ENCODE measurements at places on chromosomes 1 and 21.

- no peak for DNase-seq
These were observed 102.3 kb downstream of the OMA1 start for GRCh38 chr1:58443986-58444868.

- peak; percentile 42 for DNase-seq
These were observed 693 bp downstream of the RAB4A start for GRCh38 chr1:229271448-229272159.

- peak; percentile 57 for DNase-seq
These were observed 53.4 kb upstream of the EDN2 start for GRCh38 chr1:41537788-41538351.

- no peak for DNase-seq
These were observed 595 bp downstream of the CRYBG2 start for GRCh38 chr1:26353210-26353859.

- DNase-seq = no peak
These were observed 154.4 kb upstream of the KLHDC7A start for GRCh38 chr1:18326211-18326897.

DNA sequence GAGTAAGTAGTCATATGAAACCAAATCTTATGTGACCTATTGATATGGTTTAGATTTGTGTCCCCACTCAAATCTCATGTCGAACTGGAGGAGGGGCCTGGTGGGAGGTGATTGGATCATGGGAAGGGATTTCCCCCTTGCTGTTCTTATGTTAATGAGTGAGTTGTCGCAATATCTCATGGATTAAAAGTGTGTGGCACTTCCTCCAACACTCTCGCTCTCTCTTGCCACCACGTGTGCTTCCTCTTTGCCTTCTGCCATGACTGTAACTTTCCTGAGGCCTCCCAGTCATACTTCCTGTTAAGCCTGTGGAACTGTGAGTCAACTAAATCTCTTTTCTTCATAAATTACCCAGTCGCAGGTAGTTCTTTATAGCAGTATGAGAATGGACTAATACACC is 241.2 kb downstream of the RGS7 start:
- no peak for DNase-seq

DNA sequence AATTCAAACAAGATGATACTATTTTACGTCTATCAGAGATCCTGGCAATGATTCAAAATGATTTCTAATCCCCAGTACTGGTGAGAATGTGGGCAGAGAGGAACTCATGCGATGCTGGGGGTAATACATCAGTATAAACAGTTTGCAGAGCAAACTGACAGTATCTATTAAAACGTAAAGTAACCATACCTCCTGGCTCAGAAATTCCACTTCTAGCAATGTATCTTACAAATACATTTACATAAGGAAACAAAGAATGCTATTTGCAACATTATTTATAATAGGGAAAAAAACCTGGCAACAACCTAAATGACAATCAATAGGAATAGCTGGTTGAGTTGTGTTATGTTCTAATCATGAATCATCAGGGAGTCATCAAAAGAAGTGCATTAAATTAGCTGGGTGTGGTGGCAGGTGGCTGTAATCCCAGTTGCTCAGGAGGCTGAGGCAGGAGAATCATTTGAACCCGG is 15.9 kb downstream of the RCAN1 start:
- no peak for DNase-seq

DNA sequence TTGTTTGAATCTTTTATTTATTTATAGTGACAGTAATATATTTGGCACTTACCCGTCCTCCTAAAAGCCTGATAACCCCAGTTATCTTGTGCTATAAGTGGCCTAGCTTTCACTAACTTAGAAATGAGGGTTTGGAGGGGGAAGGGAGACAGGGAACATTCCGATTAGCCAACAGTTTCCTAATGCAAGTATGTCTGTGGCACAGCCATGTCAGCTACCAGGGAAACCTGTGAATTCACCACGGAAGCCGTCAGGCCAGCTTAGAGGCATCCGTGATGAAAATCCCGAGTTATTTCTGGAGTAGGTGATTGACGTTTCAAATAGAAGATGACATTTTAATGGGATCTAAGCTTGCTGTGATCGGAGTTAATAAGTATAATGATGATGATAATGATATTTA is 39.4 kb upstream of the BCL10 start:
- DNase-seq = no peak

DNA sequence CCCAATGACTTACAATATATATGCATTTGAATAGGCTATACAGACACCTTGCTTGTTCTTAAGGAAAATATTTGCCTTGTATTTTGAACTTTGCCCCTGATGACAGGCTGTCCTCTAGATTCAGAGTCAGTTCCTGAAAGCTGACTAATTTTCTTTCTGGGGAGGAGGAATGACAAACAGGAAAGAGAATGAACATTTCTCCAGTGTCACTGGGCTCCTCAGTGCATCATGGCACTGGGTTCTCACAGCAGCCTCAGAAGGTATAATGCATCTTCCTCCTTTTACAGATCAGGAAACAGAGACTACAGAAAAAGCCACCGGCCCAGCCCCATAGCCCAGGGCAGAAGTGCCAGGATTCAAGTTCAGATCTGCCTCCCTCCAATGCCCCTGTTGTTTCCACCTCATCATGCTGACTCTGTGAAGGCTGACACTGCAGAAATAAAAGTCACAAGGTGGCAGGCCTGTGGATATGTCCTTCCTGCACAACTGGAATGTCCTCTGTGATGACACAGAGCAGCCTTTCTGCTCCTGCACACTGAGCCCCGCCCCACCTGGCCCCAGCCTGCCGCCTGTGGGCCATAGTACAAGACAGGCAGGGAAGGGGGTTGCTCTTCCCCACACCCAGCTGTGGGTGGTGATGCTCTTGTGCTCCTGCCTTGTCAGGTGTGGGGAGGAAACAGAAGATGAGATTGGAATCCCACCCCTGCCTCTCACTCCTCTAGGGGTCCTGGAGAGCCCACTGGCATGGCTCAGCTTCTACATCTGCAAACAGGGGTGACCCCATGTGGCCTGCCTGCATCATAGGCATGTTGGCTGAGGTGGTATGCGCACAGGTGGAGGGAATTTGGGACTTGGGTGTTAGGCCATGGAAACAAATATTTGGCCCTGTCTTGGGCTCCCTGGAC is 6.4 kb downstream of the TTC22 start:
- peak; percentile 49 for DNase-seq

- no peak for DNase-seq
These were observed 36.8 kb downstream of the DHRS3 start for GRCh38 chr1:12581179-12581578.

- no peak for DNase-seq
These were observed 24.1 kb upstream of the GBP2 start for GRCh38 chr1:89149976-89150375.

GRCh38 chr1:219885680-219886079 is 42.7 kb downstream of the SLC30A10 start:
- DNase-seq = no peak

DNA sequence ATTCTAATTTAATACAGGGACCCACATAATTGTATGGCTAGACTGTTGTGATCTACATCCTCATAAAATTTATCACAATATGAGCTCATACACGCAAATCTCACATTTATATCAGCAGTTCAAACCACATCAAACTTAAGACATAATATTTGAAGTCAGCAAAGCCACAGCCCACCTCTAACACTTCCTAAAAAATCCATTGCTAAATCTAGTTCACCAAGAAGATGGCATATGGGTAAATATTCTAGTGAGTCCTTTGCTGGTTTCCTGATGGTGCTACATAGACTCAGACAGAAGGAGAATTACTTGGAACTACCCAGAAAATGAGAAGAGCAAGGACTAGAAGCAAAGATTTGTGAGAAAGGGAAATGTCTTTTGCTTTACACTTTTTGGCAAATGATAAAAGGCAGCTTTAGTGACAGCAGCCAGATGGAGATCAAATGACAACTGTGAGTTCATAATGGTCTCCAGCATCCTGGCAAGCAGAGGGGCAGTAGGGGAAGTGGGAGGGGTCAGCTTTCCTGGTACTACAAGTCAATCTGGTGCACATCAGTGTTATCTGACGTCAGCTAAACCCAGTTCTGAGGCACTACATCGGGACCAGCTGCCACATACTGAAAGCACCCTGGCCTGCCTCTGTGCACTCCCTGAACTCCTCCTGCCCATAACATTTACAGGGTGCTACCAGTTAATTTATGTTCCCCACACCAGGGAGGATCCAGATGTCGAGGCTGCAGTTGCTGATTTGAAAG is 10.6 kb upstream of the GADD45A start:
- no peak for DNase-seq

DNA sequence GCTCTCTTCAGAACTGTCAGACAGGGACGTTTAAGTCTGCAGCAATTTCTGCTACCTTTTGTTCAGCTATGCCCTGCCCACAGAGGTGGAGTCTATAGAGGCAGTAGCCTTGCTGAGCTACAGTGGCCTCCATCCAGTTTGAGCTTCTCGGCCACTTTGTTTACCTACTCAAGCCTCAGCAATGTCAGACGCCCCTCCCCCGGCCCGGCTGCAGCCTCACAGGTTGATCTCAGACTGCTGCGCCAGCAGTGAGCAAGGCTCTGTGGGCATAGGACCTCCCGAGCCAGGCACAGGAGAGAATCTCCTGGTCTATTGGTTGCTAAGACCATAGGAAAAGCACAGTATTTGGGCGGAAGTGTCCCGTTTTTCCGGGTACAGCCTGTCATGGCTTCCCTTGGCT is 89.9 kb upstream of the PDC start:
- no peak for DNase-seq

DNA sequence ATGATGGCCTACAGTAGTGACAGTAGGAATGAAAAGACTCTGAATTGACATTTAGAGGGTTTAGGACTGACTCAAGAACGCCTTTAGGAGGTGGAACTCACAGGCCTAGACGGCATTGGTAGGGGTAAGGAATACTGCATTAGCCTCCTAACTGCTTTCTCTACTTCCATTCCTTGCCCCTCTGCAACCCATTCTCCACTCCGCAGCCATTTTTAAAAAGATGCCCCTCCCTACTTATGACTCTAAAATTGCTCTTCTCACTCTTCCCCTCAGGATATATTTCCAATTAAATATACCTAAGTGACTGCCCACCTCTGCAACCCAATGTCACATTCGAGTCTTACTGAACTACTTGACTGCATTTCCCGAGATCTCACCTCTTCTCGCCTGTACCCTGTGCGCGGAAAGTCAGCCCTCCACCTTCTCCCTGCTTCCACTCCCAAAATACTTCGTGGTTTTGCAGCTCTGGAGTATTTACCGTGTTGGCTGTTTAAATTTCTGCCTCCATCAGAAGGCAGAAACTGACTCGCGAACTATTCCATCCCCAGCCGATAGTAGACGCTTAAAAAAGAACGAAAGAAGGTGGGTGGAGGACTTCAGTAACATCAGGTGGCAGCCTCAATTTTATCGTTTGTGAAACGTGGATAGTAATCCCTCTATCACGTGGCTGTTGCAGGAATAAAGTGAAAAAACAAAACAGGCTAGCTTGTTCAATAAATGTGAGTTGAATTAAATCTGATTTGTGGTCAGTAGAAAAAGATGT is 1.1 kb upstream of the YBX1 start:
- peak; percentile 17 for DNase-seq

- no peak for DNase-seq
These were observed 403.7 kb upstream of the B3GALT2 start for GRCh38 chr1:193590102-193590501.

- no peak for DNase-seq
These were observed 40.6 kb downstream of the TYW3 start for GRCh38 chr1:74773582-74773981.

- no peak for DNase-seq
These were observed 8.6 kb upstream of the BCL2L15 start for GRCh38 chr1:113895961-113896360.

- DNase-seq = no peak
These were observed 29.2 kb upstream of the HHAT start for GRCh38 chr1:210299501-210299900.

- no peak for DNase-seq
These were observed 103.0 kb downstream of the ZMYM4 start for GRCh38 chr1:35371506-35371905.

GRCh38 chr1:116439701-116440100 is 66.7 kb downstream of the ATP1A1 start:
- DNase-seq = no peak

DNA sequence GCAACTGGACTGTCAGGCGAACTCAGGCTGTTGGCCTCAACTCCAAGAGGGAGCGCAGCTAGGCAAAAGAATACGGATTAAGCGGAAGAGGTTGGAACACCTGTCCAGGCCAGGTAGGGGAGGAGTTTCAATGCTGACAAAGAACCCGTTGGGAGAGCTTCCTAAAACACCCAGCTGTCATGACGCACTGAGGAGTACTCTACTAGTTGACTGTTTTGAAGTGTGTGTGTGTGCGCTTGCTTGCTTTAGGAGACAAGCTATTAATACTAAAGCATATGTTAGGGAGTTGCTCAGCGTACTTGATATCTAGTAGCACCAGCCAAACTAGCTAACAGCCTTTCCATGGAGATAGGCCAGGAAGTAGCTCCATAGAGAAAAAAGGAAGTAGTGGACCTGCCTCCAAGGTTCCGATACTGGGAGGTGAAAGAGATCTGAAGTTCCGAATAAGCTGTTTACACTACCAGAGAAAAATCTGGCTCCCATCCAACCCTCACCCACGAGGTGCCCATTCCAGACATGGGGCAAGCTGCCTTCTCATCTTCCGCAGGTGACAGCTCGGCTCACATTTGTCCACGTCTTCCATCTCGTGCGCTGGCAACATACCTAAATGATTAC is 974 bp upstream of the FNBP1L start:
- peak; percentile 9 for DNase-seq

DNA sequence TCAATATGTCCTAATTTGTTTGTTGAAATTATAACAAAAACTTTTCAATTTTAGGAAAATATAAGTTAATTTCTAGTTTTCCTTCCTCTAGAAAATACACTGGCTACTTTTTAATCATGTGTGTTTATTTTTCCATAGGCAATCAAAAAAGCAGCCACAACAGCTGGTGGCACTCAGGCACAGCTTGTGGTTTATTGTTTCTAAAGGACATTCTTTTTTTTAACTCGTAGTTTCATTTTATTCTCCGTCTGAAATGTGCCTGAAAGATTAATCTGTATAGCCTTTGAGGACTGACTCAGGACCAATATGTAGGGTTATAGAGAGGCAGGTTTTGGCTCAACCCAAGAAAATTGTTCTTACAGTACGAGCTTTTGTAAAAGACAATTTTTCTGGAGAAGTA is 20.7 kb upstream of the STX12 start:
- peak; percentile 20 for DNase-seq

GRCh38 chr1:41317361-41317760 is 43.9 kb upstream of the FOXO6 start:
- DNase-seq = no peak

- DNase-seq = no peak
These were observed 263.4 kb downstream of the GRIK1 start for GRCh38 chr21:29676395-29676794.

- DNase-seq = no peak
These were observed 3.1 kb downstream of the DNM3 start for GRCh38 chr1:171844381-171844780.

Data from AG08396 (cell line).